MM.1S (cell line): ENCODE measurements at places on chromosomes 1 and 21.

- DNase-seq = no peak
- no peak overlapping the region for H3K27ac ChIP-seq
- no peaks in the 10 kb centered on the region for H3K27me3 ChIP-seq
- H3K36me3 ChIP-seq = no peaks in the 10 kb centered on the region
Measured at GRCh38 chr1:40621821-40622450, 43.5 kb downstream of the RIMS3 start.

- H3K27ac ChIP-seq = no peak overlapping the region
- no peak for DNase-seq
- H3K36me3 ChIP-seq = no peaks in the 10 kb centered on the region
- H3K4me3 ChIP-seq = no peak overlapping the region
Measured at GRCh38 chr1:203592730-203593129, 33.9 kb upstream of the ATP2B4 start.

GRCh38 chr1:237172118-237172485 lies 130.1 kb downstream of the RYR2 start:
- H3K4me1 ChIP-seq = no peaks in the 10 kb centered on the region
- H3K36me3 ChIP-seq = no peaks in the 10 kb centered on the region
- DNase-seq = no peak
- no peaks in the 10 kb centered on the region for H3K27me3 ChIP-seq
- no peak overlapping the region for H3K4me3 ChIP-seq

- H3K4me1 ChIP-seq = no peaks in the 10 kb centered on the region
- no peak for DNase-seq
- no peaks in the 10 kb centered on the region for H3K36me3 ChIP-seq
- no peaks in the 10 kb centered on the region for H3K27me3 ChIP-seq
Measured at GRCh38 chr1:107291987-107292386, 151.1 kb downstream of the NTNG1 start.

GRCh38 chr1:66752671-66753371 lies 562 bp downstream of the DYNLT5 start:
- no peak overlapping the region; the same call in 1 of the 2 replicates for H3K4me3 ChIP-seq
- no peaks in the 10 kb centered on the region for H3K27me3 ChIP-seq
- H3K4me1 ChIP-seq = peaks cover 19% of the 10 kb centered on the region
- no peak for DNase-seq
- no peak overlapping the region for H3K27ac ChIP-seq

DNA sequence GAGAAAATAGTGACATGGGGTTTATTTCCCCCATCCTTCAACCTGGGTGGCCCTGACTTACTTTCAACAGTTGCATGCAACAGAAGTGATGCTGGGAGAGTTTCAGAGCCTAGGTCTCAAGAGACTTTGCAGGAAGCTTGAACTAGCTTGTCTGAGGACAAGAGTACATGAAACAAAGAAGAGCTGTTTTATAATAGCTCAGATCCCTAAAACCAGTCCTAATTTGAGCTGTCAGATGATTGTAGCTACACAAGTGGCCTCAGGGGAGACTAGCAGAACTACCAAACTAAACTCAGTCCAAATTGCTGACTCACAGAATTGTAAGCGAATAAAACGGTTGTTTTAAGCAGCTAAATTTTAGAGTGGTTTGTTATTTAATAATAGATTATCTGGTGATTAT lies 17.1 kb downstream of the RC3H1 start:
- H3K27ac ChIP-seq = no peak overlapping the region
- H3K4me3 ChIP-seq = no peak overlapping the region
